ENCODE measurements at places on chromosomes 2 and 18.

GRCh38 chr2:195929531-195929930, 139.1 kb downstream of the DNAH7 start:
- DNase-seq: no peak

DNA sequence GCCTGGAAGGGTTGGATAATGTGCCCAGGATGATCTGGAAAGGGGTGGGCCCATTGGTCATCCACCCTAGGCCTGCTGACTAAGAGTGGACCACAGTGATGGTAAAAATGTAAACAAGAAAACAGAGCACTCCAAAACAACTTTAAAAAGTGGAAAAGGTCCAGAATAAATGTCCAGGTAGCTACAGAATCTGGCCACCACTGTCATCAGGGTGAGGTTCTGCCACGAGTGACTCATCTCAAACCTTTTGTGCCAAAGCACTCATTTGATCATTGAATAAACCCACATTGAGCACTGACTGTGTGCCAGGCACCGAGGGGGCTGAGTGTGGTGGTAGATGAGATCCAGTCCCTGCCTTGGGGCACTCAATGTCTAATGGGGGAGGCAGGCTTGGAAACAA, 64.9 kb downstream of the EMX1 start:
- DNase-seq: no peak

- no peak for DNase-seq
Measured at GRCh38 chr2:129192841-129193253, 786.6 kb upstream of the RAB6C start.

DNA sequence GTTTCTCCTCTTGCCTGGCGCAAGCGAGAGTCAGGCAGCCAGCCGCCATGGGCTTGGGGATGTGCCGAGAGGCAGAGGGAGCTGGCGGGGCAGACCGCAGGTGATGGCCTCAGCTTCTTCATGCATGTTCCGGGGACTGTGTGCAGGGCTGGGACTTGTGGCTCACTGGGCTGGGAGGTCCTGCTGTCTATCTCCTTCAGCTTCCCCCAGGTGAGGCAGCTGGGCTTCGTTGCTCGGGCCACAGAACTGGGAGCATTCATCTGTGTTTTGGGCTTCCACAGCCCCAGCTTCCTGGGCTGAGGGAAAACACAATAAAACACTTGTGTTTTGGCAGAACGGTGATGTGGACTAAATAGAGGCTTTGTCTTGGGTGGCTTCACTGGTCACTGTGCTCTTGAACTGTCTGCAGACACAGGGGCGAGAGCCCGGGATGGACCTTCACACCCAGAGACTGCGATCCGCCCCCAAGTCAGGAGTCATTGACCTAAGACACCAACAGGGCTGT, 93.5 kb downstream of the DYSF start:
- DNase-seq: no peak

GRCh38 chr2:10873790-10874437, 37.8 kb upstream of the KCNF1 start:
- peak; percentile 62 for DNase-seq

All from IMR-90 (cell line).